ENCODE measurements at places on chromosomes 6 and 20.
A peak's percentile ranks its signal among the peaks of the same experiment; 100 is the strongest.

DNA sequence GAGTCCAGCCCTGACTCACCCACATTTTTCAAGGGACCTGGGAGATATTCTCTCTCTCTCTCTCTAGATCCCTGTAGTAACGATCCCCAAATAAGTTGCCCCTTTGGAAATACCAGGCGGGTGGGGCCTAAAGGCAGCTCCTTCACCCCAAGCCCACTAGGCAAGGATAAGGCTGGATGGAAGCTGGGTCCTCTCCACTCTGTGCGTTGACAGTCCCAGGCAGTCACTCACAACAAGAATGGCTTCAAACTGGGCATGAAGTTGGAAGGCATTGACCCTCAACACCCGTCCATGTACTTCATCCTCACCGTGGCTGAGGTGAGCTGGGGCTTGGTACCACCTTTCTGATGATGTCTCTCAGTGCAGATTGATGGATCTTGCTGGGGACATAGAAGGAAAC lies 21.6 kb downstream of the L3MBTL1 start:
- DNase-seq = no peak

GRCh38 chr20:23147964-23148730 lies 62.0 kb upstream of the CD93 start:
- peak; percentile 67 for DNase-seq

DNA sequence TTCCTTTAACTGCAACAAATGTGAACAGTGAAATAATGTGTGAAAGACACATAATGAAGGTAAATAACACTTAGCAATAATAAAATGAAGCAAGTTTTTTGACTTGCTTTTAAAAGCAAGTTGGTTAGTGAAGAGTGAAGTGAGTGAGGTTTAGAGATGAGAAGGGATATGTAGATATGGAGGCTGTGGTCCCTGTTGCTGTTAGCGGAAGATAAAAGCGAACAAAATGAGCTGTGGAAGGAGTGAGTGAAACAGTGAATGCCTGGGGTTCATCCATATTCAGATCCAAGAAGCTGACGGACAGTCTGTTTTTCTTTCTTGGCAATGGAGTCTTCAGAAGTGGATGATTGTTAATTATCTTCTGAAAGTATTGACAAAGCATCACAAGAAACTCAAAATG lies 23.5 kb downstream of the ZBTB9 start:
- DNase-seq = no peak

DNA sequence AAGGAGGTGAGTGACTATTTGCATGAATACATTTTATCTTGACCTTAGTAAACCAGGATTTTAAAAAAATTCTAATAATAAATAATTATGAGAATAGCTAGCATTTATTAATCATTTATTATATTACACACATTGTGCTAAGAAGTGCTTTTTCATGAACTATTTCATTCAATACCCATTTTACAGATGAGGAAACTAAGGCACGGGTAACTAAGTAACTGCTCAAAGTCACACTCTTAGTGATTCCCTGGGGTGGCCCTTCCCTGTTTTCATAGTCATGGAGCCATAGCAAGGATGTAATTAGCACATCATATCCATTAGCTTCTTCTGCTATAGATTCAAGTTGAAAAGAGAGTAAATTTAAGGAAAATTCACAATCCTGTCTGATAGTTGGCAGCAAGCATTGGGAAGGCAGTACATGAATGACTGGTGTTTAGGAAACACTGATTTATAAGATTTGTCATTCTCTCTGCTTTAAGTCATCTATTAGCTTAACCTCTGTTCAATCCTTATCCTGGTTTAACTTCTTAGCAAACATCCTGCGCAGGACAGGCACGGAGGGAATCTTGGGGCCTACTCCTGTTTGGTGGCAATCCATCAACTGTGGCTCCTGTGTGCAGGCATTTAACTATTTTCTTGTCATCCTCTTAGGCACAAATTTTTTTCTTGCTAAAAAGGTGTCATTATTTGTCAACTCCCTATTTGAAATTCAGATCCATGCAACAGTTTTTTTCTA lies 68.3 kb downstream of the RIN2 start:
- no peak for DNase-seq

- no peak for DNase-seq
Observed at GRCh38 chr6:121143476-121143875, 190.8 kb downstream of the TBC1D32 start.

DNA sequence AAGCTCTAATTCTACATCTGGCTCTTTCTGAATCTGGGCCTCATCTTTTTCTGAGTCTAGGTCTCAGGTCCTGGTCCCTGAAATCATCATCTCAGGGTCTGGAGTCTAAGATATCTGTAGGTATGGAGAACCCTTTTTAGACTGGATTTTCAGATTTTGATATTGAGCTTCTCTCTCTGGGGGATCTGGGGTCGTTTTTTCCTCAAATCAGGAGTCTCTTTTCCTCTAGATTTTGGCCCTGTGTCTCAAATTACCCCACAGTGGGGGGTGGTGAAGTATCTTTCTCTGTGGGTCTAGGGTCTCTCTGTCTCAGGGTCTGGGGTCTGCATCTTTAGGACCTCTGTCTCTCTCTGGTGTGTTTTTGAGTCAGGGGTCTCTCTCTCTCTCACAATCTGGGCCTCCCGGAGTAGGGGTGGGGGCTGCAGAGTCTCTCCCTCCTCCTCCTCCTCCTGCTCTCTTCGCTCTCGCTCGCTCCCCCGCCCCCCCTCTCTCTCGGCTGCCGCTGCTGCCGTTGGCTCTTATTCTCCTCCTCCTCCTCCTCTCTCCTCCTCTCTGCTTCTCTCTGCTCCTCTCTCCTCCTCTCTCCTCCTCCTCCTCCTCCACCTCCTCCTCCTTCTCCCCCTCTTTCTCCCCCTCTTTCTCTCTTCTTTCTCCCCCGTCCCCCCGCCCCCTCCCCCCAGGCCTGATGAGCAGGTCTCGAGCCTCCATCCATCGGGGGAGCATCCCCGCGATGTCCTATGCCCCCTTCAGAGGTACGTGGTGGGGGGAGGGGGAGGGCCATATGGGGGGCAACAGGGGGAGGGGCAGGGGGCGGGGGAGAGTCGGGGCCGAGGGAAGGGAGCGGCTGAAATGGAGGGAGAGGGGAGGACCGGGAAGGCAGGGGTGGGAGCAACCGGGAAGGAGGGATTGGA lies at the start of gene SYNGAP1:
TSS of gene SYNGAP1 (plus strand) at position 486 of the 911 bp plus-strand sequence. CDS start at position 686, 200 bp downstream.
- peak; percentile 54 for DNase-seq
